ENCODE measurements at places on chromosomes 5 and 9.
A peak's percentile ranks its signal among the peaks of the same experiment; 100 is the strongest.

DNA sequence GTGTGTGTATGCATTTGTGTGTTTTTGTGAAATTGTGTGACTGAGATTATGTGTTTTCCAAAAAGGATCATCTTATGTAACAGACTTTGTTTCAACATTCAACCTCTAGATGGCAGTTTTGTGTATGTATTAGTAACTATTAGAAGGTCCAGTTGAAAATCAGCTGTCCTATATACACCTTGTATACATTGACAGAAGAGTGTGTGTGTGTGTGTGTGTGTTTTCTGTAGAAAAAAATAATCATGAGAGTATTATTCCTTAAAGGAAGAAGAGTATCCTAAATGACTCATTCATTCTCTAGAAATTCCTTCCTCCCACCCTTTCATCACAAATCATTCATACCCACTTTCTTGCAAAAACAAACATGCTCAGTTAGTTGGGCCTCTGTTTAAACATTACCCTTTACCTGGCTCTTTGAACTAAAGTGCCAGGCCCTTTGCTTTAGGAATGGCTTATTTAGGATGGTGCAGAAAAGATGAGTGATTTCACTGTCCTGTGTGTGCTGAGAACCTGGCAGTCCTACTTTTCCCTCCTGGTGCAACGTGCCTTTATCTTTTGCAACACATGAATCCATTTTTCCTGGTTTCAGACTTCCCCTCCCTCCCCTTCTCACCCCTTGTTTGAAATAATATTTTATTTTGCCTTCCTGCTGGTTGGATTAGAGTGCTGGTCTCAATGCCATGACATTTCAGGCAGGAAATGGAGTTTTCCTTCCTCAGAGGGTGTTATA lies 152.2 kb downstream of the ARHGAP26 start:
- DNase-seq: peak; percentile 35

GRCh38 chr5:93595420-93596147 lies 12.6 kb downstream of the NR2F1 start:
- DNase-seq: no peak

GRCh38 chr9:100457517-100457916 lies 15.4 kb upstream of the TMEFF1 start:
- DNase-seq: no peak

- no peak for DNase-seq
These were observed 205.8 kb upstream of the KIF2A start for GRCh38 chr5:62100201-62100600.

DNA sequence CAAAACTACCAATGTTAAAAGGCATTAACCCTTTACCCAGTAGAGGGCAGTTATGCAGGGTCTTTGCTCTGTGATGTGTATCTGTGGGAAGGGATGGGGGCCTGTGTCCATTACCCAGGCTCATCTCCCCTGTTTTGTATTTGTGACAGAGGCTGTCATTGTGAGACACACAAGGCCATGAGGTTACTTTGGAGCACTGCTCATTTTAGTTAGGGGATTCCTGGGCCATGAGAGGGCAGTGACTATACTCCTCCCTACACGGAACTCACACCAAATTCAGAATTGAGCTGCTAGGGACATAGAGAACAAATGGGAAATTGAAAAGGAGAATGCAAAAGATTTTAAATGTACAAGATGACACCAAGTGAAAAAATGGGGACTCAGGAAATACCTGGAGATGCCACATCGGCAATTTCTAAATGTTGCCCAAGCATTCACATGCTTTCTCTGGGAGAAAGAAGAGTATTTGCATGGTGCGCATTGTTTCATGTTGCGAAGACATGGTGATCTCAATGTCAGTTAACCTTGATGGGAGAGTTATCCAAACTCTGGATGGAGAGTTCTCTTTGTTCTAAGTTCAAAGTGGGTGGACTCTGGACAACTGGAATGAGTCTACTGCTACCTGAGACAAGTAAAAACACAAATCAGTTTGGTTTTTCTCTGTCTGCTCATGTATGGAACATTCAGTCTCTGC lies 32.5 kb downstream of the C9orf152 start:
- DNase-seq: no peak

- no peak for DNase-seq
These were observed 478.3 kb upstream of the ADAMTS16 start for GRCh38 chr5:4661836-4662235.

DNA sequence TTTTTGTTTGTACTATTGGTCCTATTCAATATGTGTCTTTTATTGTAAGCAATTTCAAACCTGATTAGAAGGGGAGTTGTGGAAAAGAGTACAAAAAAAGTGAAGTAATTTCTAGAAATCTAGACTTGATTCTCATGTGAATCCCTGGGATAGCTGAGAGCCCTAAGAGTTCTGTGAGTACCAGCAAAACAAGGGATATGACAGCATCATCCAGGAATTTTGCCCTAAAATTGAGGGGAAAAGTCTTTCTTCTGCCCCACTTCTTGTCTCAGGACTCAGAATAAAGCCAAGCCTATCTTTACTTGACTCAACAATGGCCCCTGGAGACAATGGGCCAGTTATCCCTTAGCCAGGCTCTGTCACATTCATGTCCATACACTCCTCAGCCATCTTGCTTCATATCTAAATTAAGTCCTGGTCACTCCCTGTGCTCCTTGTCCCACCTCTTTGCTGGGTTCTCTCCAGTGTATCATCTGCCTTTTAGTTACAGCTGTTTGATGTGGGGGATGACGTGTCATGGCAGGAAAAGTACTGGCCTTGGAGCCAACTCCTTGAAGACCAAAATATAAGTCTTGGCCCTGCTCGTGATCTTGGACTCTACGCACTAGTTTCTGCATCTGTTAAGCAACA lies 81.2 kb downstream of the ADAMTS12 start:
- no peak for DNase-seq

DNA sequence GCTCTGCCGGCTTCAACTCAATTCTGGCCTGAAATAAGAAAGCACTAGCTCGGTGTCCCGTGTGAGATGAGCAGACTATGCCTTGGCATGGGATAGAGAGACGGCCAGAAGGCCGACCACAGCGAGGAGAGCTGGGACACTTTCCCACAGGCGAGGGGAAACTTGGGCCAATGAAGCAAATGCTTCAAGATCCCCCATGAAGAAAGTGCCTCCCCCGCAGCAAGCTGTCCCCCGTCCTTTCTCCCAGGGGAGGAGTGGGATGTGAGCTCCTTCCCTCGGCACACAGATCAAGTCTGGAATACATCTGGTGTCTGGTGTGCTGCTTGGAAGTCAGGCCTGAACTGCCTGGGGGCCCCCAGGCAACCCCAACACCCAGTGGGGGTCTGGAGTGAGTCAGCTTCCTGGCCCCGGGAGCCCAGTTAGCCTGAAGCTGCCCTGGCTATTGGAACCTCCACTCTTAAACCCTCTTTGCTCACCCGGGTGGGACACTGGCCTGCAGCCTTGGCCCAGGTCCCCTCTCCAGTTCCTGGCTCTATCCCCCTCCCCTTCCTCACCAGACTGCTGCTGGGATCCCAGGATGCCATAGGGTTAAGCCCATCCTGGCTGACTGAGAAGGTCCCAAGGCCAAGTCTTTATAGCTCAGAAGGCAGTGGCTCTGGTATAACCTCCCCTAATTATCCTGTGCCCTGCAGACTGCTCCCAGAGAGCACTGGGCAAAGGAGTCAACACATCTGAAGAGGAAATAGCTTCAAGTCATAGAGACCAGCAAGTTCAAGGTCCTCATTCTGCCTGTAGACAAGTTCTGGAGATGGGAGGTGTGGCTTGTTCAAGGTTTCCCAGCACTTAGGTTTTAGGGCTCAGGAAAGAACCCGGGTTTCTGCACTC lies 205.3 kb downstream of the TTLL11 start:
- no peak for DNase-seq

- no peak for DNase-seq
These were observed 15.2 kb upstream of the TAL2 start for GRCh38 chr9:105646879-105647594.

GRCh38 chr9:93929231-93929630 lies 25.9 kb downstream of the BARX1 start:
- no peak for DNase-seq

- DNase-seq: no peak
These were observed 123.7 kb downstream of the PDE4D start for GRCh38 chr5:59769832-59770231.

- DNase-seq: no peak
These were observed at the start of gene SH3PXD2B for GRCh38 chr5:172454358-172455086. SH3PXD2B (minus strand) TSS chr5:172454525; CDS start chr5:172454352, 173 bp downstream.

GRCh38 chr9:79013715-79014610 lies 557.8 kb upstream of the TLE4 start:
- no peak for DNase-seq

GRCh38 chr9:124809211-124809610 lies 32.3 kb downstream of the OLFML2A start:
- DNase-seq: no peak

DNA sequence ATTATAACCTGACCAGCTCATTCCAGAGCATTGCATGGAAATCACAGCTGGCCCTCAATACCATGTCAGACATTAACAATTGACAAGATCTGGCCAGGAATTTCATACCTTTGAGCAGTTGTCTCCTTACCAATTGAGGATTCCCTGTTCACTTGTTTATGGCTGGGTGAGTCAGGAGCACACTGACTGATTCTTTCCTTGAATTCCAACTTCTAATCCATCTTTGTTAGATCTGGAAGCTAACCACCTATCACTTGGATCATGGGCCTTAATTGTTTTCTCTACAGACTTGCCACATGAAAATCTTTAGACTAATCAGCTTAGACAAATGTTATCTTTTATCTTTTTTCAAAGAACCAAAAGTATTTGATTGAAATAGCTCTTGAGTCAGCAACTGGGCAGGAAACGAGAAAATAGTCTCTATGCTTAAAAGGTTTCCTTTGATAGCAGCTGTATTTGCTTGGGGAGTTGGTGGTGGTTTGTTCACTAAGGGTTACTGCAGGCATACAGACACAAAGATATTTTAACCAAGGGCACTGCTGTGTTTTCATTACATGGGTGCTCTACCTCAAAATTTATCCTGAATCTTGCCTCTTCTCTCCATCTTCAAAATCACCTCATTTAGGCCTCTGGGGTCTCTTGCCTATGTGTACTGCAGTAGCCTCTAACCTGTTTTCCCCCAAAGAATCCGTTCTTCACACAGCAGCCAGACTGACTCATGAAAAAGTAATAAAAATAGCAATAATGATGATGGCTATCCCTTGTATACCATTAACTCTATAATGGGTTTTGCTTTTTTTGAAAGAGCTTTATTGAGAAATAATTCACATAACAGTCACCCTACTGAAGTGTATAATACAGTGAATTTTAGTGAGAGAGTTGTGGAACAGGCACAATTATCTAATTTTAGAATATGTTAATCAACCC lies 197.0 kb upstream of the NMUR2 start:
- no peak for DNase-seq

- DNase-seq: no peak
These were observed 123.5 kb downstream of the SLC24A2 start for GRCh38 chr9:19665146-19665863.

DNA sequence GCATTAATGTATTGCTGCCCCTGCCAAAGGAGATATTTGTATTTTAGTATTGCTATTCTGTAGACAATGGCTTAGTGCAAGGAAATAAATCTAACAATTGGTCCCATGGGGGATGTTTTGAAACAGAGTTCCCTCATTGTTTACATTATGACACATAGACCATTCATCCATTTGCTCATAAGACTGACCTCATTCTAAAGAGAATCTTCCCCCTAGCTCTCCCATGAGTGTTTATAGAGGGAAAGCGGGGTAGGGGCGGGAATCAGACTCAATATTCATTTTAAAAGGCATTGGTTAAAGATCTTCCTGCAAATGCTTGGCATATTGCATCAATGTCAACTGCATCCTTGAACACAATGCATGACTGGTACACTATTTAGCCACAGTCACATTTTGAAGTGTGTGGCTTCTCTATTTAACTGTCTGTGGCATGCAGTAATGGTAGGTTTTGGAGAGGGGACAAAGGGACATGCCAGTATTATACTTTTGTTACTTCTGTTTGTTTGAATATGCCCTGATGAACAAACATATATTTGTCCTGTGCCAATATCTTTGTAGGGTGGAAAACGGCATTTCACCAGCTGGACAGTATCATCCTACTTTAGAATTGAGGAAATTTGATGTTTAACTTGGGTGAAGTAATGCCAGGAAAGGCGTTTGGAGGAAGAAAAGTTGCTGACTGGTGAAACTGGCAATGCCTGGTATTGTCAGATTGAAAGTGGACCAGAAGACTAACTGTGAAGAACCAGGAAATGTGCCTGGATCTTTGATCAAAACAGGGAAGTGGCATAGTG lies 84.1 kb upstream of the MEGF10 start:
- DNase-seq: peak; percentile 56

GRCh38 chr9:92962846-92963245 lies 15.5 kb downstream of the FGD3 start:
- DNase-seq: no peak

- DNase-seq: no peak
These were observed 31.3 kb downstream of the TMEM174 start for GRCh38 chr5:73204332-73204731.

GRCh38 chr9:97857606-97858392 lies 4.8 kb downstream of the FOXE1 start:
- DNase-seq: no peak

DNA sequence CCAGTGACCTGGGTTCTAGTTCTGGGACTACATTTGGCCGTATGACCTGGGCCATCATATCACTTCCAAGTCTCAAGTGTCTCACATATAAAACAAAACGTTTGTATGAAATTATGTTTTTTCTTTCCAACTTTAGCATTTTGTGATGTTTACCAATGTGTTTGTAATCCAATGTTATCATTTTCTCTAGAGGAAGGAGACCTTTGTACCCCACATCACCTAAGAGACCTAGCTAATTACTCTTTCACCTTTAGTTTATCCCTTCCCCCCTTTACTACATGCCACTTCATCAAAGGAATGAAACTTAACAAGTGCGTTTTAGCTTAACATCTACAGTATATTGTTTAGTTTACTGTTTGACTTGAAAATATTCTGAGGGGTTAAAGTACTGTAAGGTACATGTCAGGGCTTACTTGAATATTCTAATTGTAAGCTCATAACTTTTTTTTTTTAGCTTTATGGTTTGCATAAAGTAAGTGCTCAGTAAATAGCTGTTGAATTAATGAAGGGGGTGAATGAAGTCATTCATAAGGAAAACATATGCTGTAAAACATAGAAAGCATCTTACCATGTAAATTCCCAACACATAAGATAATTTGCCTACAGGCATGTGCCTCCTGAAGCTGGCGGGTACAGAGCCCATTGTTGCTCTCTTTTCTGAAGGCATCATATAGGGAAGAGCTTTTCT lies 2.9 kb downstream of the PIP5K1B start:
- DNase-seq: no peak

DNA sequence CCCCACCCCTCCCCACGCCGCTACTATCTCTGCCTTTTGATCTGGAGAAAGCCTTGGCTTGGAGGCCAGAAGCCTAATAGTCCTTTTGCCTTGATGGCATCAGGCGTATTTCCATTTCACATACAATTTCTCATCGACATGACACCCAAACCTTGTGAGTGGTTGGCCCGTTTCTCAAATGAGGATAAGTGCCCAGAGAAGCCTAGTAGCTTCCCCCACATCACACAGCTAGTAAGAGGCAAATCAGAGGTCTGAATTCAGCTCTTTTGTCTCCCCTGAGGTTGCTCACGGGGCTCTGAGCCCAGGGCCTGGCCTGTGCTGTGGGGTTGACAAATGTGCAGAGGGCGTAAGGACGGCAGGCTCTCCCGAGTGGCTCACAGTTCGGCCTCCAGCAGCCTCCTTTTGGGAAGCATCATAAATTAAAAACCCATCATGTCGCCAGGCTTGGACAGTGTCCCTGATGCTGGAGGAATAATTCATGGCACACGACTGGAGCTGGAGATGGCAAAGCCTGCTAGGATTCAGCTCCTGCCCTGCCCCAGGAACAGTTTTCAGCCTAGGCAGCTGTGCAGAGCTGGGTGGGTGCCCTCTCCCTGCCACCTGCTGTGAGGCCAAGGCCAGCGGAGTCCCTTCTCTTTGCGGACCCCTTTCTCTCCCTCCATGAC lies 263.8 kb downstream of the NSG2 start:
- no peak for DNase-seq
